ENCODE measurements at places on chromosomes 13 and 19.

DNA sequence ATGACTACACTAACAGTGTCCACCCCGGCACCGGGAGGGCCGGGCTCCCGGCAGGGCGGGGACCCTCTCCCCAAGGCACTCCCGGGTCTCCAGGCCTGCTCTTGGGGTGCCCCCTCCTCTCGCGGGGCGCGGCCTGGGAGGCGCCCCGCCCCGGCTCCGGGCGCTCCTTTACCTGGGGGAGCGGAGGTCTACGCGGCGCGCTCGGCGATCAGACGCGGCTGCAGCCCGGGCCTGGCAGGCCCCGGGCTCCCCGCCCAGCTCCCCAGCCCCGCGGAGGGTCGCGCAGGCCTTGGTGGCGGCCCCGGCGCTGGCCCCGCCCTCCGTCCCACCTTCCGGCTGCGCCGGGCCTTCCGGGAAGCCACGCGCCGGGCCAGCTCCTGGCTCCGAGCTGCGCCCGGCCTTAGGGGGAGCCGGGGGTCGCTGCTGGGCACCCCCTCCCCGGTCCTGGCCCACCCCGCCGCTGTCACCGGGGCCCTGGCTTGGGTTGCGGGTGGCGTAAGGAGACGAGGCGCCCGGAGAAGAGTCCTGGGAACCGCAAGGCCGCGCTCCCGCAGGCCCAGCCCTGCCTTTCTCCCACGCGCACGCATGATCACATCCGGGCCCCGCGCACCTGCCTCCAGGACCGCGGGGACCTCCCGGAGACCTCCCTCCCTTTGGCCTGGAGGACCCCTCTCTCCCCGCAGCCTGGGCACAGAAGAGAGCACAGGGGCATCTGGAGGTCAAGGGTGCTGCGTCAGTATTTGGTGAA lies at the start of gene C19orf12:
Gene C19orf12, minus strand, starts transcription at position 309 of the 748 bp plus-strand sequence. CDS start 6,848 bp downstream, outside the sequence.
- peak; percentile 57 for DNase-seq

DNA sequence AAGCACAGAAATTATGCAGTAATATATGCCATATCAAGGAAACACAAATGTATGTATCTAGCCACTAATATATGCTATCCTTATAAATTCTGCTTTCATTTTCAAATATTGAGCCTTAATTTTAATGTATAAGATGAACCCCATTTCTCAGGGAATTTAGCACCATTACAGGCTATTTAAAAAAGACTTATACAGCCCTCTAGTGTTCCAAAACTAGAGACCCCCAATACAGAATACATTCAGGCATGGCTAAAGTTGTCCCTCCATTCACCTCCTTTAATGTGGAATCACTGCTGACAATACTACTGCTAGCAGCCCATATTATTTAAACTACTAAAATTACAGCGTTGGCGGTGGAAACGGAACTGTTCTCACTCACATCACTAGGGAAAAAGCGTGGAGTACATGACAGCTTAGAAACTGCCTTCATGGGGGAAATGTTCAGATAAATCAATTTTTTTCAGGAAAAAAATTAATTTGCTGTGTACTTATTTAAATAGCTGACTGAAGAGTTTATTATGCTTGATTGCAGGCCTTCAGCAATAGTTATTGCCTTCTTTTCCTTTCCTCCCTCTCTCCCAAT lies 541.0 kb downstream of the PCDH9 start:
- DNase-seq = peak; percentile 39

GRCh38 chr19:14023404-14024235 lies 4.3 kb upstream of the RLN3 start:
- DNase-seq = peak; percentile 65

DNA sequence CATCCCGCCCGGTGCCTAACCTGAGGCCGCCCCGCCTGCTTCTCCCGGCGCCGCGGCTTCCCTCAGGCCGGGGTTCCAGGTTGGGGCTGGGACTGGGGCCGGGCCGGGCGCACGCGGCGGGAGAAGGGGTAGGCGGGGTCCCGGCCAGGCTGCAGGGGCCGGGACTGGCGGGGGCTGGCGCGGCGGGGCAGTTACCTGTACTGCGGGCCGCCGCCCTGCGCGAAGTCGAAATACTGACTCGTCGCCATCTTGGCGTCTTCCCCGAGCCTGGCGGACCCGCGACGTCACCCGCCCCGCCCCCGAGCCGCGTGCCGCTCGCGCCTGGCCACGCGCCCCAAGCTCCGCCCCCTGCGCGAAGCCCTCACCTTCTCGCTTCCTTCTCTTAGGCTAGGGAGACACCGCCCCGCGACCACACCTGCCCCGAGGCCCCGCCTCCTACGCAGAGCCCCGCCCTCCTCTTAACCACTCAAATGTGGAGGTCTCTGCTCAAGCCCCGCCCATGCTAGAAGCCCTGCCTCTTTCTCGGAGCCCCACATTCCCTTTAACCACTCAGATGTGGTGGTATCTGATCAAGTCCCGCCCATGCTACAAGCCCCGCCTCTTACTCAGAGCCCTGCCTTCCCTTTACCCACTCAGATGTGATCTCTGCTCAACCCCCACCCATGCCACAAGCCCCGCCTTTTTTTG lies at the start of gene ZFR2:
Gene ZFR2, minus strand, starts transcription at position 269 of the 687 bp plus-strand sequence. Its CDS starts 21 bp downstream, at position 248.
- no peak for DNase-seq

GRCh38 chr19:47653856-47654255 lies 44.9 kb downstream of the BICRA start:
- DNase-seq = no peak

DNA sequence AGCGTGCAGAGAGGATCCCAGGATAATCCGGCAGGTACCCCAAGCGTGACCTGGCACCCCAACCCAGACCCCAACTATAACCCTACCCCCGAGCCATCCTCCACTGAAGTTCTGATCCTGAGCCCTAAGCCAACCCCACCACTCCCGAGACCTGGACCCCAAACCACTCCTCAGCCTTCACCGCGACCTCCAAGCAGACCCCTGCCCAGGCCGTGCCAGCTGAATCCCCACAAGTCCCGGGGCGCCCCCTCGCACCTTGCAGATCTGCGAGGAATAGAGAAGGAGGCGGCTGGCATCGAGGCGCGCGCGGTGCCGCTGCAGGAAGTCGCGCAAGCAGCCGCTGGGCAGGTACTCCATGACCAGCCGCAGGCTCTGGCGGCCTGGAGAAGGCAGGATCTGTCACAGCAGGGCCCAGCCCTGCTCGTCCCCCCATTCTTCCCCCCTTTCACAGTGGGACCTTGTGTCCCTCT lies 10.1 kb upstream of the INSL3 start:
- DNase-seq = no peak

Data from cardiac fibroblast (primary cell).